ENCODE measurements at places on chromosomes 4 and X.

DNA sequence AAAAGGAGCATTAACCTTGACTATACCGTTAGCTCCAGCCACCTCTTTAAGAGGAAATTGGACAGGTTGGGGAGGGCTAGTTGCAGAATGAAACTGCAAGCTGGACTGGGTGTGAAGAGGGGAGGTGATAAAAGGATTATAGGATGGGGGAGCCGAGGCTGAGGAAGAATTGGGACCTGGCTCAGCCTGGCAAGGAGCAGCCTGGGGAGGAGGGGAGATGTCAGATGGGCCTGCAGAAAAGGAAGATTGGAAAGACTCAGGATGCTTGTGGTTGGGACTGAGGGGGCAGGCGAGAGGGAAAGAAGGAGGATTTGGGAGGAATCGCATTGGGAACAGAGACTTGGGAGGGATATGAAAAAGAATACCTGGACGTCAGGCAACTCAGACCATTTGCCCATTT lies 351.7 kb downstream of the PPP3CA start:
- DNase-seq = no peak

GRCh38 chr4:105453550-105454205 lies 20.2 kb downstream of the PPA2 start:
- no peak for DNase-seq

- DNase-seq = no peak
These were observed 151.3 kb upstream of the TTC29 start for GRCh38 chr4:147096667-147097604.

DNA sequence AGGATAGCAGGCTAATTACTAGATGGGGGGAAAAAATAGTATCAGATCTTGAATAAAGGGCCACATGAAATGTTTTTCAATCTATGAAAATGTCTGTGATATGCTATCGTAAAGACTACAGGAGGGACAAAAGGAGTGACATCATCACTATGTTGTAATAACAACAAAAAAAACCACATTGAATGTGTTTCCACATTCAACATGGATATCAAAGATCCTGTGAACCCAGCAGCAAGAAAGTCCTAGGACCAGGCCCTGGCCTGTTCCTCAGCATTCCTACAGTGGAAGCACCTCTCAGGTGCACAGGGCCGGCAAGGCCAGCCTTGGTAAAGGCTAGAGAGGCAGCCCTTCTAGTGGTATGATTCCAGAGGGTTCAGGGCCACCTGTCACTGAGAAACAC lies 118.3 kb downstream of the RELL1 start:
- DNase-seq = no peak

GRCh38 chrX:51484616-51485015 lies 11.8 kb downstream of the NUDT11 start:
- DNase-seq = no peak

- no peak for DNase-seq
These were observed 43.1 kb upstream of the BOD1L1 start for GRCh38 chr4:13670456-13671160.

- no peak for DNase-seq
These were observed 593.0 kb upstream of the TENM3 start for GRCh38 chr4:181650033-181650825.

DNA sequence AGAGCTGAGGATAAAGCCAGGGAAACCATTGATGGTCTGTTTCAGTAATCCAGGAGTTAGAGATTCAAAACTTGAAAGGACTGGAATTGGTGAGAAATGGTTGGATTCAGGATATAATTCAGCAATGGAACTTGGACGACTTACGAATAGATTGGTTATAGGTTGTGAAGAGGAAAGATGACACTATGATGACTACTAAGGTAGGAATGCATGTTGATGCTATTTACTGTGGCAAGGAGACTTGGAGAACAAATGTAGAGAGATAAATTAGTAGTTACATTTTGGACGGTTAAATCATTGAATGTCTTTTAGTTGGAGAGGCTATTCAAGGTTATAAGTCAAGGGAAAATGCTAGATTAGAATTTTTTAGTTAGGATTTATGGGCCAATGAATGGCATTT lies 365.4 kb upstream of the TECRL start:
- no peak for DNase-seq

GRCh38 chr4:128285085-128285997 lies 2.3 kb downstream of the PGRMC2 start:
- peak; percentile 26 for DNase-seq

DNA sequence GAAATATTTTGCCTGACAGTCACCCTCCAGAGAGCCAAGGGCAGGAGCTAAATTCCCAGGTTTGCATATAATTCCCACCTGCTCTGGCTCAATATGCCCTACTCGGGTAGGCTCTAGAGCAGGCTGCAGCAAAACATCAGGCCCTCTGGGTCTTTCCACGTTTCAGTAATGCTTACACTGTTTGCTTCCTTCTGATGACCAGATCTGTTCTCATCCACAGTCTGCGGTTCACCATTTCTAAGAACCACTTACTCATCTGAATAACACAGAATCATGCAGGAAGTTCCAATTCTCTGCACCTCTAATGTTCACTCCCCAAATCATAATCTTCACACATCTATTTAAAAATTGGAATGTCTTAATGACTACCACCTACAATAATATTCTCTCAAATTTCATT lies 141.4 kb downstream of the PPP3CA start:
- no peak for DNase-seq

- no peak for DNase-seq
These were observed 4.0 kb downstream of the TXK start for GRCh38 chr4:48130100-48130499.

DNA sequence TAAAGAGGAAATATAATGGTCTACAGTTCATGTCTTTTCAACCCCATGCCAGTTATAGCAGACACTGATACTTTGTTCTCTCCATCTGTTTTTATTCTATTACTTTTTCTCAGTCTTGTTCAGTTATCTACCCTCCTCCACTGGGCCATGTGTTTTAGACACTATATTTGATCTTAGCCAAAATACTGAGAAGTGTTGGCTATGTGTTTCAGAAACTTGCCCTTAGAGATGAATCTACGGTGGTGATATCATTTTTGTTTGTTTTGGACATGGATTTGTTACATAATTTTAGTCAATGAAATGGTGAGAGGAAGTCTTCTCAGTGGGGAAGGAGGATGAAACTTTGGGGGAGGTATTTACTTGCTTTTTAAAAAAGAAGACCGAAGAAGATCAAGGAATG lies 211.5 kb upstream of the DDX53 start:
- DNase-seq = no peak

All from AG08396 (cell line).